Erythroblast (primary cell): ENCODE measurements at places on chromosomes 5 and 9.

GRCh38 chr5:53560028-53560427 lies 411 bp upstream of the NDUFS4 start:
- DNase-seq: no peak

- no peak for DNase-seq
These were observed 49.2 kb downstream of the ITGA2 start for GRCh38 chr5:53038196-53038847.

DNA sequence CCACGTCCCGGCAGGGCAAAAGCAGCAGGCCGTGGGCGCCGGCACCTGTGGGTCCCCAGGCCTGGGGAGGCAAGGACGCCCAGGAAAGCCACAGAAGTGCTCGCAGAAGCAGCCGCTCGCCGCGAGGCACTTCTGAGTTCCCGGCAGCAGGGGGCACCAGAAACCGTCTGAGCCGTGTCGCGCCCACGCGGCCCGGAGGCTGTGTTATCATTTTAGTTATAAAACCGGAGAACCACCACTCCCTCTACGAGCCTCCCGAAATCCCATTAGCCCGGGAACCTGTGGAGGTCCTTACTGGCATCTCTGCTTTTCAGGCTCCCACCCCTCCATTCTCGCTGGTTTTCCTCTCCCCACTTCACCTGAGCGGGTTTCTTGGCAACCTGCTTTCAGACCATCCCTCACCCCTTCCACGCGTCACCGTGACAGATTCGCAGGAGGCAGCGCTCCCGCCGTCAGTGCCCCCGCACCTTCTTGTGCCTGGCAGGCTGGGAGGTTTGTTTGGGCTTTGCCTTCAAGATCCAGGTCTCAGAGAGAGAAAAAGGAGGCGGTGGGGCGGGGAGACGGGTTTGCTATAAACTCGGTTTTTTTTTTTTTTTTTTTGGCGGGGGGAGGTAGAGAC lies 2.3 kb downstream of the GDNF start:
- DNase-seq: peak; percentile 59

DNA sequence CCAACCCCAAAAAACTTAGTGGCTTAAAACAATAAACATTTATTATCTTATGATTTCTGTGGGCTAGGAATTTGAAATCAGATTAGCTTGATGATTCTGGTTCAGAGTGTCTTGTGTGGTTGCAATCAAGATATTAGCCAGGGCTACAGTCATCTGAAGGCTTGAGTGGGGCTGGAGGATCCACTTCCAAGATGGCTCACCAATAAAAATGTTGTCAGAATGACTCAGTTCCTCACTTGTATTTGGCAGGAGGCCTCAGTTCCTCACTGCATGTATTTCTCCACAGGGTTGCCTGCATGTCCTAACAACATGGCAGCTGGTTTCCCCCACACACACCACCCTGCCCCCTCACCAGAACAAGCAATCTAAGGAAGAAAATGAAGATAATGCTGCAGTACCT lies 98.2 kb upstream of the NIPBL start:
- no peak for DNase-seq

GRCh38 chr5:180339583-180340183 lies 13.5 kb downstream of the GFPT2 start:
- DNase-seq: no peak

DNA sequence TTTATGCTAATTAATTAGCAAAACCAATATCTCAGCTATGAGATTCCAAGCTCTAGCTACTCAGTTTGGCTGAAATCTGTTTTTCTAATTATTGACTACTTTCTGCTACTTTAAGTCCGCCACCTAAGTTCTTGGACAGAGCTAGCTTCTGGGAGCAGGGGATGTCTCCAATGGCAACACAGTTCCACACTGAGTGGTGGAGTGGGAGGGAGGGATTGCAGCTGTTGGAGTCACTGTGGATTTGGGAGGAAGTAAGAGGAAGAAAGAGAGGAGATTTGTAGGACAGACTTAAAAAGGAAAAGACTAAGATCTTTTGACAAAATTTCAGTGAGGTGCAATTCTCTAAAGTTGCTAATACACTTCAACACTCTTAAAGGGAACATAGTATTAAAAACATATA lies 450.8 kb downstream of the NFIB start:
- no peak for DNase-seq

DNA sequence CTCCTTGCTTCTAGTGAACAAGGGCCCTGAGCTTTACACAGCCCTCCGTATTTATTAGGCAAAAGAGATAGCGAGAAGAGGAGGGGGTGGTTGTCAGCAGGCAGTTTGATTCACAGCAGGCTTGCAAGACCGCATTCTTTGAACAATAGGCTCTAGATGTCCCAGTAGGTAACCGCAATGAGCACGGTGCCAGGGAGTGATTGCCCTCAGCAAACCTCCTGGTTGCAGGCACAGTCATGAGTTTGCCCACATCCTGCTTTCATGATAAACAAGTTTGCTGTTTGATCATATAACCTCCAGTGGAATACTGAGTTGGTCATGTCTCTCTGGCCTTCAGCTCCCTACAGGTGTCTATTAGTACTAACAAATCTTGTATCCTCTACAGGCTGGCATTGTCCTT lies 66.1 kb downstream of the CACNA1B start:
- no peak for DNase-seq

DNA sequence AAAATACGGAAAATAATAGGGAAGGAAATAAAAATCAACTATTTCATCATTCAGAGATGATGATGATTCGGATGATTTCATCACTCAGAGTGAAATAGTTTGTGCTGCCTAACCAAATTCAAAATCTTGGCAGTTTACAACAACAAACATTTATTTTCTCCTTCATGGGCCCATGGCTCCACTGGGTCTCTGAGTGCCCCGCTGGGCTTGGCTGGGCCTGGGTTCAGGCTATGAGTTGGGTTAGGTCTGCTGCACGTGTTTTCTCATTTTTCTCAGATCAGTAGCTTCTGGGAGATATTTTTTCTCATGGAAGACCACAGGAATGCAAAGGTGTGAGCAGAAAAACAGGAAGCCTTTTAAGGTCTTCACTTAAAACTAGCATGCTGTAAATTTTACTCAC lies 24.0 kb upstream of the F2RL1 start:
- DNase-seq: no peak

GRCh38 chr9:23555851-23556250 lies 270.2 kb downstream of the ELAVL2 start:
- no peak for DNase-seq

DNA sequence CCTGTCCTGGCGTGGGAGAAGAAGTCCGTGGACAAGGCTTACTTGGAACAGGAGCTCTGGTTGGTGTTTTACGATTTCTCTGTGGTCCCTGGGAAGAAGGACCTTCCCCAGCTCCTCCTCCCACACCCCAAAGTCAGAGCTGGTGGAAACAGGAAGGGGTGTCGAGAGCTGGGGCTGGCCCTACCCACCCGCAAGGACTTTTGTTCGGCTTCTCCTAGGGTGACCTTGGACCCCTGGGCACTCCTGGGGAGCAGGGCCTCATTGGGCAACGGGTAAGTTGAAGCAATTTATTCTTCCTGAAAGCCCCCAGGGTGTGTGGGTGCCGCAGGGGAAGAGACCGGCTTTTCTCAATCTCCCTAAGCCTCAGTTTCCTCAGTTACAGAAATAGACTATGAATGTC lies 53.9 kb upstream of the ORM1 start:
- no peak for DNase-seq

GRCh38 chr5:74722271-74722670 lies 37.2 kb downstream of the HEXB start:
- DNase-seq: no peak

GRCh38 chr9:94894094-94894699 lies 167.7 kb downstream of the AOPEP start:
- DNase-seq: no peak

DNA sequence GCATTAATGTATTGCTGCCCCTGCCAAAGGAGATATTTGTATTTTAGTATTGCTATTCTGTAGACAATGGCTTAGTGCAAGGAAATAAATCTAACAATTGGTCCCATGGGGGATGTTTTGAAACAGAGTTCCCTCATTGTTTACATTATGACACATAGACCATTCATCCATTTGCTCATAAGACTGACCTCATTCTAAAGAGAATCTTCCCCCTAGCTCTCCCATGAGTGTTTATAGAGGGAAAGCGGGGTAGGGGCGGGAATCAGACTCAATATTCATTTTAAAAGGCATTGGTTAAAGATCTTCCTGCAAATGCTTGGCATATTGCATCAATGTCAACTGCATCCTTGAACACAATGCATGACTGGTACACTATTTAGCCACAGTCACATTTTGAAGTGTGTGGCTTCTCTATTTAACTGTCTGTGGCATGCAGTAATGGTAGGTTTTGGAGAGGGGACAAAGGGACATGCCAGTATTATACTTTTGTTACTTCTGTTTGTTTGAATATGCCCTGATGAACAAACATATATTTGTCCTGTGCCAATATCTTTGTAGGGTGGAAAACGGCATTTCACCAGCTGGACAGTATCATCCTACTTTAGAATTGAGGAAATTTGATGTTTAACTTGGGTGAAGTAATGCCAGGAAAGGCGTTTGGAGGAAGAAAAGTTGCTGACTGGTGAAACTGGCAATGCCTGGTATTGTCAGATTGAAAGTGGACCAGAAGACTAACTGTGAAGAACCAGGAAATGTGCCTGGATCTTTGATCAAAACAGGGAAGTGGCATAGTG lies 84.1 kb upstream of the MEGF10 start:
- DNase-seq: no peak

- no peak for DNase-seq
These were observed 128.5 kb upstream of the FAM174A start for GRCh38 chr5:100406640-100407039.

GRCh38 chr5:1827025-1827885 lies 26.0 kb downstream of the NDUFS6 start:
- no peak for DNase-seq

DNA sequence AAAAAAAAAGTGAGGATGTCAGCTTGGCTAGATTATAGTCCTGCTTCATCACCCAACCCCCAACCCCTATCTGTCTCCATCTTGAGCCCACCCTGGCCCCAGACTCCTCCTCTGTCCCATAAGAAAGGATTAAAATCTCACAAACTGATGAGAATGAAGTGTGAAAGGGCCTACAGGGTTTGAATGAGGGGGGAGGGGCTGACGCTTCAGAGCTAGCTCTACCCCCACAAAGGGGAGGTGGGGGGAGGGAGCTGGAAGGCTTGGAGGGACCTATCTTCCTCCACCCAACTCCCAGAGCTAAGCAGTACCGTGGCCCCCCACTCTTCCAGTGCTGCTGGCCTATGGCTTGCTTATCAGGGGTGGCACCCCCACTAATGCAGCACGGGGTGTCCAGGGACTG lies 43.7 kb upstream of the HAND1 start:
- DNase-seq: no peak

GRCh38 chr5:123186771-123187170 lies 97.7 kb downstream of the PRDM6 start:
- no peak for DNase-seq

GRCh38 chr5:82365744-82366228 lies 87.6 kb upstream of the RPS23 start:
- DNase-seq: no peak

GRCh38 chr5:73183481-73183891 lies 10.5 kb downstream of the TMEM174 start:
- DNase-seq: no peak

DNA sequence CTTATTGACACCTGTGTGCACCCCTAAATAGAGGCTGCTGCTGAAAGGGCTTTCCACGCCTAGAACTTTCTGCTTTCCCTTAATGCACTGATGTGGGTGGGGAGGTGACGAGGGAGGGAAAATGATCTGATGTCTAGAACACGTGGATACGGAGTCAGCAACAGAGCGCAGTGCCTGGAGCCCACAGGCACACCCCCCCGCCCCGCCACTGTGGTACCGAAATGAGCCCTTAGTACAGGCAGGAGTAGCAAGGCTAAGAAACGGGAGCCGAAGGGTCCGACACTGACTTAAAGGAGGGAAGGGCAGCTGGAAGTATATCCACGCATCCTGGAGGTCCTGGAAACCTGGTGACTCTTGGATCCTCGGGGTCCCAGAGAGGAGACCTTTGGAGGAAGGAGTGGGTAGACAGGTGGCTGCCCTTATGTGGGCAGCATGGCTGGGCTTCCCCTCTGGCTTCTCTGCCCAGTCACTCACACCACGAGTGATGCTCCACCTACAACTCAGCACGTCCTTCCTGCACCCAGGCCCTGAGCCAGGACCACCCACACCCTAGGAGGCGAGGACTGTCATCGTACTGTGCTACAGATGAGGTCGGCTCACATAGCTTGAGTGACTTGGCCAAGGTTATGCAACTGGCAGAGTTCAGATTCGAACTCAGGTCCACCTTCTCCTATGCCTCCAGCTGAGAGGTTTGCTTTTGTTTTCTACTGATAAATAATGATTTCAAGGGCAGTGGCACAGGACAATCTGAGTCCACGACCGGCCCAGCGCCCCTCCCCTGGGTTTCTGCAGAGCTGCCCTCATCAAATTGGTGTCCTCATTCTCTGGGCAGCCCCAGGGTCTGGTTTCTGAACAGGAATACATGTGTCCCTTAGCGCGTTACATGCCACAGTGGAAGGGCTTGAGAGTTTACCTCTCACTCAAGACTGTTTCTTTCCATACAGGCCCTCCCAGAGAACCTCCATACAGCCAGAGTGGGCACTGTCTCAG lies 4.7 kb upstream of the VAV2 start:
- no peak for DNase-seq

GRCh38 chr5:174364676-174365075 lies 319.2 kb downstream of the NSG2 start:
- no peak for DNase-seq

GRCh38 chr9:70553707-70554673 lies 139.5 kb upstream of the KLF9 start:
- DNase-seq: no peak

DNA sequence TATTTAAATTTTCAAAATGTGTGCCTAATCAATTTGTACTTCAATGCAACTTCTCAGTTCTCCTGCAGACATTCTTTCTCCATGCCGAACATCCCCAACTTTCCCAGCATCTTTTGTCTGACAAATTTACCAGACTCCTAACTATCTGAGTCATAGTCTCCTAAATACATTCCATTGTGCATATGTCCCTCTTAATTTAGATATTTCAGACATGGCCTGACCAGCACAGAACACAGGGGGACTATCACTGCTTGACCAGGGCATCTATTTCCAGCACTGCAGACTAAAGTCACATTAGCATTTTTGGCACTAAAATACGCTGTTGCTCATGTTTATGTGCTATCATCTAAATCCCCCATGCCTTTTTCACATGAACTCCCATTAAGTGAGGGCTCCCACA lies 71.9 kb downstream of the ITGA1 start:
- DNase-seq: no peak

- no peak for DNase-seq
These were observed 49.0 kb upstream of the RAPGEF6 start for GRCh38 chr5:131684051-131684450.

- DNase-seq: no peak
These were observed 10.9 kb downstream of the AQP3 start for GRCh38 chr9:33436445-33436844.

- no peak for DNase-seq
These were observed 69.5 kb upstream of the RAD23B start for GRCh38 chr9:107213561-107214028.

- DNase-seq: no peak
These were observed 97.9 kb downstream of the ITGA1 start for GRCh38 chr5:52885614-52886013.

- DNase-seq: peak; percentile 42
These were observed 527 bp downstream of the MEF2C start for GRCh38 chr5:88882276-88883038.
